ENCODE measurements at places on chromosomes 1 and 21.

GRCh38 chr1:184851822-184852746 lies 97.4 kb upstream of the EDEM3 start:
- H3K4me1 ChIP-seq = no peaks in the 10 kb centered on the region
- no peaks in the 10 kb centered on the region for H3K27me3 ChIP-seq
- H3K27ac ChIP-seq = no peak overlapping the region
- no peak for DNase-seq
- no peak overlapping the region for H3K4me3 ChIP-seq

DNA sequence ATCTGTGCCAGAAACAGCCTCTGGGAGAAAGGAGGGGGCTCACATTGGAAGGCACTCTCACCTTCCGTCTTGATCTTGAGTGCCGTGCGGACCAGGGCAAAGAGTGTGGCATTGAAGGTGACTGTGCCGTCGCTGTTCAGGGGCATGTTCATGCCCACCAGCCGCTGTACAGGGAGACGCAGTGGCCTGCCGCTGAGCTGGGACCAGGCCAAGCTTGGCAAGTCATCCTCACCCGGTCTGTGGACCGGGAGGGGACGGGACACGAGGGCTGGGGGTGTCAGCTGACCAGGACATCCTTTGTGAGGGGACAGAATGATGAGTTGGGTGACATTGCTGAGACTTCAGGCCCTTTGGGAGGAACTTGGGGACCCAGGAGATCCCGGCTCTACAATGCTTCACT lies 25.0 kb upstream of the KIF21B start:
- H3K27me3 ChIP-seq = no peaks in the 10 kb centered on the region
- no peak overlapping the region for H3K4me3 ChIP-seq
- no peak overlapping the region for H3K27ac ChIP-seq
- DNase-seq = no peak

DNA sequence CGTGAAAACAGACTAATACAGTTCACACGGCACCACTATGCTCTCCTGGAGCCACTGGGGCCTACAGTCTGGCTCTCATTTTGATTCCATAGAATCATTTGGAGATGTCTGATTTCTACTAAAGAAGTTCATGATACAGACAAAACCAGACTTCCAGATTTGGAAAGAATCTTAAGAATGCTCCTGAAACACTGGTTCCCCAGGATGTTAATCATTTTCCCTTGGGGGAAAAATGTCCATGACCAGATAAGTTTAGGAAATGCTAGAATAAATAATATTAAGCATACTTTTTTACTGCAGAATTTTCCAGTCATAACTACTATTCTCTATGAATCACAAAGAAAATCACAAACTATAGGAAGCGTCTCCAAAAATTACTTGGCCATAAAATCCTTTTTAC lies 63.0 kb upstream of the RGS7 start:
- H3K4me1 ChIP-seq = no peaks in the 10 kb centered on the region
- DNase-seq = no peak
- peaks cover 3% of the 10 kb centered on the region for H3K27me3 ChIP-seq

DNA sequence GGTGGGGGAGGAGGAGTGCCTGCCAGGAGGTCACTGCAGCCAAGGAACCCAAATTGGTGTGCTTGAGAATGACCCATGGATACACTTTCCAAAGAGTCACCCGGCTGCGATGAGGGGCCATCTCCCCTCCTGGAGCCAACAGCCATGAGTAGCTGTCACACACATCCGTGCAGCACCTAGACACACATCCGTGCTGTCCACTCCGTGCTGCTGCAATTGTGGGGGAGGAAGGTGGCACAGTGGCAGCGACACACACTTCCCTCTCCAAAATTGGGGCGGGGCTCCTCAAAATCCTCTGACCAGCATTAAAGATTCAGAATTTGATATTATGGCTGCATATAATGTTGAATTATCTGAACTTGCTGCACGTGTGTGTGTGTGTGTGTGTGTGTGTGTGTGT lies 15.8 kb downstream of the TP73 start:
- no peak for DNase-seq
- H3K4me3 ChIP-seq = no peak overlapping the region
- H3K36me3 ChIP-seq = no peaks in the 10 kb centered on the region

DNA sequence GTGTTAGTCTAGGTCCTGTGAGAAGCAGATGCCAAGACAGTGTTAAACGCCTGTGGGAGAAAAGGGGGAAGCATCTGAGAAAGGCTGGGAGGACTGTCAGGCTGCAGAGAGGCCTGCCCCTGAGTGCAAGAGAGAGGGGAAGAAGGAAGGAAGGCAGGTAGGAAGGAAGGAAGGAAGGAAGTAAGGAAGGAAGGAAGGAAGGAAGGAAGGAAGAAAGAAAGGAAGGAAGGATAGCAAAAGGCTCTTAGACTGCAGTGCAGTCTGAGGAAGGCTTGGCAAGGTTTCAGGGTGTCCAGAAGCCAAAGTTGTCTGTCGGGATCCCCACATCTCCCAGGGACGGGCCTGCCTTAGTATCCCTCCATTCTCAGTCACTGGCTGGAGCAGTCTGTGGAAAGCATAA lies 82.6 kb downstream of the SPATA46 start:
- no peak for DNase-seq
- H3K27ac ChIP-seq = no peak overlapping the region
- H3K27me3 ChIP-seq = no peaks in the 10 kb centered on the region
- H3K4me1 ChIP-seq = peaks cover 19% of the 10 kb centered on the region

DNA sequence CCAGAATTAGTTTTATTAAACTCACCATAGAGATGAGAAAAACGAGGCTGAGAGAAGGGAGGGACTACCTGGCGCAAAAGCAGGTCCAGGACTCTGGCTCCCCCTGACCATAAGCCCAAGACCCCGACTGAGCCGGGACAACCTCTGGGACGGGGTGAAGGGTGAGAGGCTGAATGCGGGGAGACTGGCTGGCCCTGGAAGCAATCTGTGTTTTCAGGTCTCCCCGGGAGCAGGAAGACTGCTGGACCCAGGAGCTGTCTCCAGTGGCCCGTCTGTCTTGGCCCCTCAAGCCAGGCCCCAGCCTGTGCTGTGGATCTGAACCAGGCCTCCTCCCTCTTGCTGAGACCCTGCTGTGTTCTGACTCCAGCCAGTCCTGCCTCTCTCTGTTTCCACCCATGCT lies 240.8 kb downstream of the TRABD2B start:
- no peaks in the 10 kb centered on the region for H3K27me3 ChIP-seq
- no peaks in the 10 kb centered on the region for H3K36me3 ChIP-seq
- H3K4me3 ChIP-seq = no peak overlapping the region
- DNase-seq = peak; percentile 15

DNA sequence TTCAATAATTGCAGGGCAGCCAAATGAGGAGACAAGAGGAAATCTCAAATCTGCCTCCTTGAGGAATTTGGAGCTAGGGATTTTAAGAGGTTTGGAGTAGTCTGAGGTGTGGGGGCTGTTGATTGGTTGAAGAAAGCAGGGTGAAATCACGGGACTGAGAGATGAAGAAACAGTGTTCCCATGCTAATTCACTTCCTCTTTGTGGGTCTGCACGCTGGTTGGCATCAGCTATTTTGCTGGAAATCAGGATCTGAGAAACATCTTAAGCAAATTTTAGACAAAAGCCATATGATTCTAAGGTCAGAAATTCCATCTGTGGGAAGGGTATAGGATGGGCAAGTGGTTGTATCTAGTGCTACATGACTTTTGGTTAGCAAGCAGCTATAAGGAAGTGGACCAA lies 107.1 kb upstream of the PAXBP1 start:
- DNase-seq = no peak
- H3K36me3 ChIP-seq = no peaks in the 10 kb centered on the region
- no peaks in the 10 kb centered on the region for H3K4me1 ChIP-seq
- H3K27ac ChIP-seq = no peak overlapping the region
- H3K27me3 ChIP-seq = peaks cover 13% of the 10 kb centered on the region
- H3K4me3 ChIP-seq = no peak overlapping the region

GRCh38 chr1:245067257-245067656 lies 87.5 kb upstream of the KIF26B start:
- DNase-seq = no peak
- H3K27ac ChIP-seq = no peak overlapping the region
- H3K27me3 ChIP-seq = no peaks in the 10 kb centered on the region
- no peaks in the 10 kb centered on the region for H3K36me3 ChIP-seq
- no peaks in the 10 kb centered on the region for H3K4me1 ChIP-seq

GRCh38 chr1:99217599-99217998 lies 46.7 kb upstream of the PLPPR4 start:
- H3K27me3 ChIP-seq = no peaks in the 10 kb centered on the region
- no peaks in the 10 kb centered on the region for H3K36me3 ChIP-seq
- no peak for DNase-seq
- no peak overlapping the region for H3K4me3 ChIP-seq

DNA sequence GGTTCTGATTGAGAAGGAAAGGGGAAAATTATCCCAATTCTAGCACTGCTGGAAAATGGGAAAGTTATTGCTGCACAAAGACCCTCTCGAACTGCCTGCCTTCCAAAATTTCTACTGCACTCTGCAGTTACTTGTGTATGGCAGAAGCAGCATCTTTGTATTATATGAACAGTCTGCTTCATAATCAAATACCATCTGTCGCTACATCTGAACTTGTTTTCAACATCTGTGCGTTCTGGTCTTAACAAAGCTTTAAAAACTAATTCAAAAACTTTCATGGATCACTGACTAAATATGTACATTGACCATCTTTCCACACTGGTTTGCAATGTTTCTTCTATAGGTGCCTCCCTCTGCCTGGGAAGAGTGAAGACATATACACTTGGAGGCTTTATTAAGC lies 79.2 kb downstream of the PROX1 start:
- no peaks in the 10 kb centered on the region for H3K4me1 ChIP-seq

GRCh38 chr1:166605137-166605536 lies 234.1 kb upstream of the POGK start:
- no peaks in the 10 kb centered on the region for H3K36me3 ChIP-seq
- H3K4me3 ChIP-seq = no peak overlapping the region
- H3K27me3 ChIP-seq = no peaks in the 10 kb centered on the region
- no peak for DNase-seq
- H3K27ac ChIP-seq = no peak overlapping the region
- H3K4me1 ChIP-seq = peaks cover 5% of the 10 kb centered on the region

GRCh38 chr1:53547231-53547790 lies 88.1 kb downstream of the DMRTB1 start:
- DNase-seq = peak; percentile 30
- no peak overlapping the region for H3K27ac ChIP-seq
- no peaks in the 10 kb centered on the region for H3K27me3 ChIP-seq
- H3K4me1 ChIP-seq = peaks cover 1% of the 10 kb centered on the region
- no peak overlapping the region for H3K4me3 ChIP-seq
- H3K36me3 ChIP-seq = no peaks in the 10 kb centered on the region

GRCh38 chr1:189301235-189301634 lies 1176.4 kb downstream of the BRINP3 start:
- no peaks in the 10 kb centered on the region for H3K4me1 ChIP-seq
- H3K36me3 ChIP-seq = no peaks in the 10 kb centered on the region
- no peaks in the 10 kb centered on the region for H3K27me3 ChIP-seq
- no peak overlapping the region for H3K4me3 ChIP-seq
- no peak for DNase-seq

- H3K4me3 ChIP-seq = no peak overlapping the region
- no peaks in the 10 kb centered on the region for H3K27me3 ChIP-seq
- no peak overlapping the region for H3K27ac ChIP-seq
- DNase-seq = no peak
- H3K4me1 ChIP-seq = no peaks in the 10 kb centered on the region
- no peaks in the 10 kb centered on the region for H3K36me3 ChIP-seq
These were observed 103.1 kb upstream of the CACHD1 start for GRCh38 chr1:64366821-64367220.

GRCh38 chr1:44575396-44575795 lies 98.9 kb downstream of the TMEM53 start:
- H3K27ac ChIP-seq = no peak overlapping the region
- no peak for DNase-seq
- no peaks in the 10 kb centered on the region for H3K27me3 ChIP-seq
- H3K4me1 ChIP-seq = peaks cover 3% of the 10 kb centered on the region

- no peak for DNase-seq
- no peak overlapping the region for H3K27ac ChIP-seq
- no peak overlapping the region for H3K4me3 ChIP-seq
- H3K4me1 ChIP-seq = no peaks in the 10 kb centered on the region
- no peaks in the 10 kb centered on the region for H3K36me3 ChIP-seq
- no peaks in the 10 kb centered on the region for H3K27me3 ChIP-seq
These were observed 225.2 kb downstream of the NFIA start for GRCh38 chr1:61307422-61308142.

GRCh38 chr1:115813727-115814126 lies 27.2 kb downstream of the NHLH2 start:
- H3K4me1 ChIP-seq = peaks cover 16% of the 10 kb centered on the region
- no peak for DNase-seq
- no peaks in the 10 kb centered on the region for H3K36me3 ChIP-seq
- no peaks in the 10 kb centered on the region for H3K27me3 ChIP-seq

GRCh38 chr1:89725011-89725370 lies 92.1 kb downstream of the LRRC8C start:
- no peak for DNase-seq
- no peaks in the 10 kb centered on the region for H3K36me3 ChIP-seq
- H3K27me3 ChIP-seq = no peaks in the 10 kb centered on the region
- peak overlapping the region; percentile 70 for H3K27ac ChIP-seq

DNA sequence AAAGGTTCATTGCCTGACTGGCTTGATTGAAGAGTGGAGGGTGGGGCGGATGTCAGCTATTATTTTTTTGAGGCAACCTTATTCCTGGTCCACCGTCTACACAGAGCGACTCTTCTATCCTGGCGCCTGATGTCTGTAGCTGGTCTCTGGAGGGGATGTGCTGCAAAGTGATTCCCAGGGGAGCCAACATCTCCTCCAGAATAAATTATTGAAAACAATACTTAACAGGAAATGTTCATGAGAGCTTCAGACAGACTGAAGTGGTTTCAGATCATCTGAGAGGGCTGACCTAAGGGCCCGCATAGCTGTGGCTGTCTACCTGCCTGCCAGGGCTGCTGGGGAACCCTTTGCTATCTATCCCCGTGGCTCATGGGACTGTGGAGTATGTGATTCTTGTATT lies 66.7 kb downstream of the TEX35 start:
- H3K4me1 ChIP-seq = no peaks in the 10 kb centered on the region
- H3K4me3 ChIP-seq = no peak overlapping the region
- H3K36me3 ChIP-seq = no peaks in the 10 kb centered on the region
- DNase-seq = no peak

- no peaks in the 10 kb centered on the region for H3K27me3 ChIP-seq
- DNase-seq = no peak
- H3K36me3 ChIP-seq = no peaks in the 10 kb centered on the region
- H3K27ac ChIP-seq = no peak overlapping the region
- no peaks in the 10 kb centered on the region for H3K4me1 ChIP-seq
- no peak overlapping the region for H3K4me3 ChIP-seq
These were observed 498.1 kb downstream of the KIF26B start for GRCh38 chr1:245652660-245653427.

- no peaks in the 10 kb centered on the region for H3K36me3 ChIP-seq
- no peak overlapping the region for H3K4me3 ChIP-seq
- no peak for DNase-seq
- no peaks in the 10 kb centered on the region for H3K27me3 ChIP-seq
- H3K27ac ChIP-seq = peak overlapping the region; percentile 45
- peaks cover 12% of the 10 kb centered on the region for H3K4me1 ChIP-seq
These were observed 299.4 kb upstream of the LYPLAL1 start for GRCh38 chr1:218874313-218874712.

- peaks cover 7% of the 10 kb centered on the region for H3K4me1 ChIP-seq
These were observed 54.4 kb upstream of the CDC42BPA start for GRCh38 chr1:227372726-227373130.
